ENCODE measurements at places on chromosomes 3 and 15.

DNA sequence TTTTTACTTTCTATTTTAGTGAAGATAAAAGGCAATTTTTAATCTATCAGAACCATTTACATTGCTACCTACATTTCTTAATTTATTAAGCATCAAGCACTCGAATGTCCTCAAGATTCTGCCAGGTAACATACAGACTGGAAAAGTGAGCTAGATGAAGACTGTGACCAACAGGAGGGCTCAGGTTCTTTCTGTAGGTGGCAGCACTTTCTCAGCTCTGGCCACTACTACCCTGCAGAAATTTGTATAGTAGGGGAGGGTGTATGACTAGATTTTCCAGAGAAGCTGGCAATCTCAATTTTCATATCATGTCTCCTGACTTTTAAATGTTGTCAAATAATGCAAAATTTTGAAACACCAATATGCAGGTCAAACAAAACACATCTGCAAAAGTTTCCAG, 165.0 kb upstream of the SUCLG2 start:
- no peak for DNase-seq

GRCh38 chr3:17850448-17850847, 108.0 kb upstream of the TBC1D5 start:
- no peak for DNase-seq

GRCh38 chr15:66170042-66170441, 83.5 kb downstream of the MEGF11 start:
- DNase-seq, result no peak

DNA sequence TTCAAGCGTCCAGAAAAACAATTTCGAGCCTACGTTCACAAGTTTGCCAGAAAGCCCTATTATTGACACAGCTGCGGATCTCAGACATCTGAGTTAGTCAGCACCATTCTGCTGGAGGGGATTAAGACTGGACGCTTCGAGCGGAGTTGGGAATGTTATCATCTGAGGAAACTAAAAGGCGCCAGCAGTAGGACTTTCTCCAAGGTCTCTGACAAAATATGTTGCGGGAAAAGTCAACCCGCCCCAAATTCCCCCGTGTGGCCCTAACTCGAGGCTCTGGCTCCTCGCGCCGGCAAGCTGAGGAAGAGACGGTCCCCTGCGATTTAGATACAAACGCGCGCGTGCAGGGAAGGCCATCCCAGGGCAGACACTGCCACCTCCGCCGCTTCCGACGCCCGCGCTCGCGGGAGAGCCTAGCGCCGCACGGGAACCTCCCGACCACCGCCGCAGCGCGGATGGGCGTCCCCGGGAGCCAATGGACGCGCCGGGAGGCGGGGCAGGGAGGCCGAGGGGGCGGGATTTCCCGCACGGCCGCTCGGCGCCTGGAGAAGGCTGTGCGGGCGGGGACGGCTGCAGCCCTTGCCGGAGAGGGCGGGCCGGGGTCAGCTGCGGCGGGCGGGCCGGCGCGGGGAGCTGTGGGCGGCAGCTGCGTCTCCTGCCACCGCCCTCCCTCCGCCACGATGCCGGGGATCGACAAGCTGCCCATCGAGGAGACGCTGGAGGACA, at the start of gene APPL1:
TSS of gene APPL1 (plus strand) at position 526 of the 726 bp plus-strand sequence. CDS start at position 681, 155 bp downstream.
- DNase-seq, result peak; percentile 99

DNA sequence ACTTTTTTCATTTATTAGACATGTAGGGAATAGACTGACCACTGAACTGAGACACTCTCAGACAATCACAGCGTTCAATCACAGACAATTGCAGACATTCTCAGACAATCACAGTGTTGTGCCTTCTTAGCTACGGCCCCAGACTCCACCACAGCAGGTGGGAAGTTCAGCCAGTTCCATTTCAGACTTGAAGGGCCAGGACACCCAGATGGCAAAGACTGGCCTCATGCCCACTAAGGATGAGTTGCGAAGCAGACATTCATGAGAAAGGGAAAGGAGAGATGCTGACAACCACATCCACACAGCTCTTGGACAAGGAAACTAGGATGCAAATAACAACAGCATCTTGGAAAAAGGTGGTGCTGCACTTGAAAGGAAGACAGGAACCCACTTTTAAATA, 21.9 kb upstream of the ALDH1L1 start:
- DNase-seq, result no peak

- no peak for DNase-seq
Measured at GRCh38 chr3:30682434-30683155, 76.2 kb downstream of the TGFBR2 start.

- no peak for DNase-seq
Measured at GRCh38 chr3:9901967-9902366, 681 bp upstream of the IL17RE start.

- DNase-seq, result no peak
Measured at GRCh38 chr3:120858521-120858920, 49.5 kb upstream of the STXBP5L start.

- no peak for DNase-seq
Measured at GRCh38 chr3:106184540-106185457, 316.0 kb upstream of the CBLB start.

GRCh38 chr15:56919031-56919608, 676 bp downstream of the TCF12 start:
- DNase-seq, result peak; percentile 62

DNA sequence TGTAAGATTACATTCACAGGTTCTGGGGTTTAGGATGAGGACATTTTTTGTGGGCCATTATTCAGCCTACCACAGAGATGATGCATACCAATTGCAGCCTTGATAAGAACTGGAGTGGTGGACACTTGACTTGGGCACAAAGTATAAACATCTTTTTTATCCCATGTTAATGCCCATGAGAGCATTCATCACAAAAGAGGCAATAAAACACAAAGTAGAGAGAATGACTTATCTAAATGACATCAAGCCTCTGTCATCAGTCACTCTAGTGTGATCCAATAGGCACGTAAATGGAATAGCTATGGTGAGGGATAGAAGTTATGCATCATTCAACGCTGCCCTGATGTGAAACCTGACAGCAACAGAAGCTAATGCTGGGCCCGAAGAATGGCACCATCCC, 25.8 kb downstream of the VEPH1 start:
- DNase-seq, result no peak

- no peak for DNase-seq
Measured at GRCh38 chr3:138696666-138697370, 88.2 kb downstream of the FAIM start.

DNA sequence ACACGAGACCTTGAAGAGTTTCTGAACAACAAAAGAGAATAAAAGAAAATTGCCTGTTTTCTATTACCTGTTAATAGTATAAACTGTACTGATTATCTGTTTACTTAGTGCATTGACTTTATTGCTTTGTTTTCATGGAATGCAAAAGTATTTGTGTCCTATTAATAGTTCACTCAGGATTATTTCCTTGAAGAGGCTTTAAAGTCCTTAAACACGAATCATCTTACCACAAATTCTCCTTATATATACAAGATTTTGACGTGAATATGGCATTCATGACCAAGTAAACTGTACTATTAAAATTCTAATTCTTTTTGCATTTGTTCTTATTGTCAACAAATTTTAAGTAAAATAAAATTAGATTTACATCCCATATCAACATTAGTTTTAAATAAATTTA, 513.0 kb downstream of the NTRK3 start:
- DNase-seq, result no peak

GRCh38 chr15:62933386-62933785, 109.2 kb upstream of the TPM1 start:
- no peak for DNase-seq

- no peak for DNase-seq
Measured at GRCh38 chr15:63288778-63289378, 11.5 kb downstream of the APH1B start.

DNA sequence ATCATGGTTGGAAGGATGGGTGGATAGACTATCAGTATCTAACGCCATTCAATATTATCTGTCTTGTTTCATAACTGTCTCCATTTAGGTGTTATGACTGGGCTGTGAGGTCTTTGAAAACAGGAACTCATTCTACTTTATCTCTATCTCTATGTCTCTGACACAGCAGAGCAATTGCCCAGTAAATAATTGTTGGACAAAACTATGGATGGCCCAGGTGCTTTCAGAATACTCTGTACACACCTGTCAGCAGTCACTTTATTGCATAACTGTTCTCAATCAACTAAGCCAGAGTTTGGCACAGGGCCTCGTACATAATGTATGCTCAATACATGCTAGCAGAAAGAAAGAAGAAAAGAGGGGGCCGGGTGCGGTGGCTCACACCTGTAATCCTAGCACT, 210.3 kb downstream of the OPA1 start:
- DNase-seq, result no peak
